ENCODE measurements at places on chromosomes 2 and 18.

GRCh38 chr2:86443631-86444350 is 2.6 kb downstream of the KDM3A start:
- DNase-seq: no peak

DNA sequence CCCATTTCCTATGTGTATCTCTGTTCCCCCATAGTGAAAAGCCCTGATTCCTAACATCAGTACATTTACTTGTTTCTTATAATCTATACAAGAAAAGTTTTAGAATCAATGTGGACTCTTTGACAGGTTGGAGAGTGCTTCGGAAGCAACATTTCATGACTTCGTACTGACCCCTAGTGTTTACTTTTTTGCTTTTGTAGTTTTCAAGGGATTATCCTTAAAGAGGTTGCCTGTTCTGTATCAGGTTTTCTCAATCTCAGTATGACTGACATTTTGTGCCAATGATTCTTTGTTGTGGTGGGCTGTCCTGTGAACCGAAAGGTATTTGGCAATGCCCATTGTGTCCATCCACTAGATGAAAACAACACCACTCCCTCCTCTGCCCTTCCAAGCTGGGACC is 43.3 kb upstream of the SERPINB2 start:
- no peak for DNase-seq

DNA sequence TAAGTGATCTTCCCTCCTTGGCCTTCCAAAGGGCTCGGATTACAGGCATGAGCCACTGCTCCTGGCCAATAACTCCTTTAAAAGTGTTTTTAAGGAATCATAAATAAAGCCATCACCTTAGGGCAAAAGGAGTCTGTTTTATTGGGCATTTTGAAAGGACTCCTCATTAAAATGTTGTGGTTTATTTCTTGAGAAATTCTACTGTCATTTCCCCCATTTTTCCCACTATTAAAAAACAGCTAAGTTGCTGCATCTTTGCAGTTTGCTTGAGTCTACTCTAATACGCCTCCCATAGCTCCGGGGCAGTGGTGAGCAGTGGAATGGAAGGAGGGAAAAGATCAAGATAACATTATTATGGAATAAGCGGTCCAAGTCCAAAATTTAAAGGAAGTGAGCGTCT is 293.2 kb downstream of the PIEZO2 start:
- DNase-seq: no peak

DNA sequence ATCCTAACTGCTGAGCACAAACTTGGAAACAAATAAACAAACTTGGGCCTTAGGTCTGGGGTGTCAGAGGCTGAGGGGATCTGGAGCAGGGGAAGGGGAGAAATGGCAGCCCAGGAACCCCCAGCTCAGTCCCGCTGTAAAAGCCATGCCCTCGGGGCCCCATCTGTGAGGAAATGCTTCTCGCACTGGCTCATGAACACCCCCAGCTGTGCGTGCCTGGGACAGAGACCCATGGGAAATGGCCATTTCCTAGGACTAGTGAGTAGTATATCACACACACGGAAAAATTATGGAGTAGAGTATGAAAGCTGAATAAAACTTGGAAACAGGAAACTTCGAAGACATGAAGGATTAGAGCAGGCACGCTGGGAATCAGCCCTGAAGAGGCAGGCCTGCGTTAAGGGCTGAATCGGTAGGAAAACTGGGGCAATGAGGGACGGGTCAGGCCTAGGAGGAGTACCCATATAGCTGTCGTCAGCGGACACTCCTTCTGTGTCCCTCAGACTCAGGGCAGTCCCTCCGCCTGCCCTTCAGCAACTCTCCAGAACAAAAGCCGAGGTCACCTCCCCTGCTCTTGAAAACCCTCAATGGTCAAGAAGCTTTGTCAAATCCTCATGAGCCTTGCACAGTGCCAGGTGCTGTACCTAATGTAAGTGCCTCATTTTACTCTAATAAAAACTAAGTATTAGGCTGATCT is 120.8 kb upstream of the ODC1 start:
- no peak for DNase-seq

DNA sequence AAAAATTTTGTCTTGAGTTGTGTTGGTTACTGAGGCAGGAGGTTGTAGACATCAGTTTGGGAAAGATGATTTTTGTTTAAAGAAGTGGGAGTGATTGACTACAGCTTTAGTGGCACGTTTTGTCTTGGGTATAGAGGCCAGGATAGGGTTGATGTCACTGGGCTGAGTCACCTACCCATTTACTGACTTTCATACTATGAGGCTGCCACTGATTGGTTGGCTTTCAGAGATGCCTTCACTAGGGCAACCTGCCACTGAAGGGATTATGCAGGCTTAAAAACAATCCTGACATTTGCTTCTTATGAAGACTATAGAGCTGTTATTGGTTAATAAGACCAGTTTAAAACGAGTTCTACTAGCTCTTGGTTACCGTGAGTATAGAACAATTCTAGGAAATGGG is 479.1 kb downstream of the SOX11 start:
- DNase-seq: no peak

DNA sequence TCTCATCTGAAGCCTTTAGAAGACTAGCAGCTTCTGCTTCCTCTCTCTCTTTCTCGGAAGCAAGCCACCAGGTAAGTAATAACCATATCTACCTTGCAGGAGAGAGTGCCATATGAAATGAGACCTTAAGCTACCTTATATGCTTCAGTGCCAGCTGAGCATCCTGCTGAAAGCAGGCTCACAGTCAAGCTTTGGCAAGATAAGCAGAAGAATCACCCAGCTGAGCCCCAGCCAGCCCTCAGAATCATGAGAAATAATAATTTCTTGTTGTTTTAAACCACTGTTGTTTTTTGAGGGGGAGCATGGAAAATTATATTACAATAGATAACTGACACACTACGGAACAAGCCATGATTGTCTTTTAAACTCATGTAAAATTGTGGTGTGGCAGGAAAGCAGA is 514.4 kb downstream of the MBD2 start:
- no peak for DNase-seq

- no peak for DNase-seq
These were observed 39.1 kb upstream of the ALPP start for GRCh38 chr2:232339121-232340081.

DNA sequence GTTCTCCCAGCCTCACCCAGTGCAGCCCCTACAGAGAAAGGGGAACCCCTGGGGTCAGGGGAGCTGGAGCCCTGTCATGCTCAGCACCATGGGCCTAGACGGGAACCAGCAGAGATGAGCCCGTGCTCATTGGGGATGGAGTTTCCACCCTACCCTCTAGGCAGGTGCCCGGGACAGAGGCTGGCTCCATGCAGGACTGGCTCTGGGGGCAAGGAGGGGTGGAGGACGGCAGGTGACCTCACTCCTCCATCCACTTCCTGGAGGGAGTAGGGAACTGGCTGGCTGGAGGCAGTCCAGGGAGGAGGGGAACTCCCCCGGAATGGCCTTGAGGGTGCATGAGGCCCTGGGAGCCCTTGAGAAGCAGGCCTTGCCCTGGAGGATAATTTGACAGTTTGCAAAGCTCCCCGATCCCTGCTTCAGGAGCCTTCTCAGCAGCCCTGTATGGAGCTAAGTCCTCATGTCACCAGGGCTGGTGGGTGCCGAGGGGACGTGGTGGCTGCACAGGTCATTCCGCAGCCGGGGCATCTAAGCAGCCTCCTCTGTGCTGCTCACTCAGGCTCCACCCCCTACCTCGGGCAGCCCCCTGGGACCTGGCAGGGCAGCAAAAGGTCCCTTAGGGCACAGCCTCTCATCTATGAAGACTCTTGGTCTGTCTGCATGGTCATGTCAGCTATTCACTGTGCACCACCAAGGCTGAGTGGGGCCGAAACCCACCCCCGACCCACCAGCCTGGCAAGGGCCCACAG is 2.1 kb downstream of the NEURL3 start:
- no peak for DNase-seq

DNA sequence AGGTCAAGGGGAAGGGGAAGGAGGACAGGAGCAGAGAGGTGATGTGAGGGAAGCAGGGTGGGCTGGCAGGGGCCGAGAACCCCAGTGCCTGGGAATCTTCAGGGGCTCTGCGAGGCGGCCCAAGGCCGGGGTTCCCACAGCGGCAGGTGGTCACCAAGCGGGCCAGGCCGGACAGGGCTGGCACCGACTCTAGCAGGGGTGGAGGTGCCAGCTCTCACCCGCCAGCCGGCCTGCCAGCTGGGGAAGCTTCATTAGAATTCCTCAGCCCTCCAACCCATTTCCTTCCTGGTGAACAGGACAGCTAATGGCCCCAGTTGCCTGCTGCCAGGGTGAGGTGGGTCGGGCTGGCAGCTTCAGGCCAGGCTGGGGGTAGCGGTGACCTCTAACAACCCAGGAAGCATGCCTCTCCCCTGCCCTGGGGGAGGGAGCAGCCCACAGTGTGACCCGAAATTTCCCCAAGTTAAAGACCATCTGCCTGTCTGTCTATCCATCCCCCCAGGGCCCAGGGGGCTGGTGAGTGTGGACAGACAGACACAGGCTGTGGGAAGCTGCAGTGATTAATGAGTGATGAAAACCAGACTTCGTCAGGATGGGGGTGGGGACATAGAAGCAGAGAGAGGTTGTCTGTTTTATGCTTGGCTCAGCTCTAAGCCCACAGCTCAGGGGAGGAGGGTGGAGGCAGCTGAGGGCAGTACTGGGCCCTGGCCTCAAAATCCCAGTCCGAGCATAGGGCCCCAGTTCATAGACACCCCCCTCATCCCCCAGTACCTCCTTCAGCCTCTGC is 144.1 kb downstream of the ZFP36L2 start:
- peak; percentile 41 for DNase-seq

DNA sequence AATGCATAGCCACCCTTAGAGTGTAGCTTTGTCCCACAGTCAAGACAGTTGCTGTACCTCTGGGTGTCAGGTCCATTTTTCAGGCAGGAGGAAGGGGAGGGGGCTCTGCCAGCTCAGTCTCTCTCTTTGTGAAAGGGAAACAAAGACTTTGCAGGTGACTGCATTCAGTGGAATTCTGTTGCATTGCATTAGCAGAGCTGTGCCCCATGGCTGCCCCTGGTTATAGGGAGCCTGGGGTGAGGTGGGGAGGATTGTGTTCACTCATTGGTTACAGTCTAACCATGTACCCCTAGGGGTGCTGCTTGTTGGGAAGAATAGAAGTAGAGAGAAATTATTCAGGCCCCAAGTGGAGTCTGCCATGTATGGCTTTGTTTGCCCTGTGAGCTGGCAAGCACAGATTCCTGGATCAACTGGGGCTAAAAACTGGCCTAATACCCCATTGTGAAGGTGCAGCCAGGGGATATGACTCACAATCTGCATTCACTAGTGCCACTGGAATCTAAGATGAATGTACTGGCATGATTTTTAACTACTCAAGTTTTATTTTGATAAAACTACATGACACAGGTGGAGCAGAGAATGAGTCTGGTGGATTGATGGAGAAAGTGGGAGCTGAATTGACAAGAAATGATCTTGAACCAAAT is 118.4 kb downstream of the SH3BP4 start:
- no peak for DNase-seq

GRCh38 chr18:79485788-79486355 is 90.1 kb downstream of the NFATC1 start:
- DNase-seq: no peak

- DNase-seq: no peak
These were observed 22.8 kb upstream of the PXDN start for GRCh38 chr2:1766851-1767811.

DNA sequence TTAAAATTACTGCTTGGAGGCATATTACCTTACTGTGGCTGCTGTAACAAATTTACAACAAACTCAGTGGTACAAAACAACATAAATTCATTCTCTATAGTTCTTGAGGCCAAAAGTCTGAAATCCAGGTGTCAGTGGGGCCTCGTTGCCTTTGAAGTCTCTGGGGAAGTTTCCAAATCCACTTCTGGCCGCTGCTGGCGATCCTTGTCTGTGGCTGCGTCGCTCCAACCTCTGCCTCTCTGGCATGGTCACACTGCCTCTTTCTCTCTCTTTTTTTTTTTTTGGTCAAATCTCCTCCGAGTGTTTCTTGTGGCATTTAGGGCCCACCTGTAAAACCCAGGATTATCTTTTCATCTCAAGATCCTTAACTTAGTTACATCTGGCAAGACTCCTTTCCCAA is 182.8 kb downstream of the ST6GAL2 start:
- no peak for DNase-seq

GRCh38 chr2:171345971-171346722 is 87.6 kb downstream of the METTL8 start:
- no peak for DNase-seq

GRCh38 chr18:22188559-22189267 is 19.3 kb downstream of the GATA6 start:
- no peak for DNase-seq

- DNase-seq: no peak
These were observed 2.0 kb downstream of the LYPD6B start for GRCh38 chr2:149040451-149040850.

DNA sequence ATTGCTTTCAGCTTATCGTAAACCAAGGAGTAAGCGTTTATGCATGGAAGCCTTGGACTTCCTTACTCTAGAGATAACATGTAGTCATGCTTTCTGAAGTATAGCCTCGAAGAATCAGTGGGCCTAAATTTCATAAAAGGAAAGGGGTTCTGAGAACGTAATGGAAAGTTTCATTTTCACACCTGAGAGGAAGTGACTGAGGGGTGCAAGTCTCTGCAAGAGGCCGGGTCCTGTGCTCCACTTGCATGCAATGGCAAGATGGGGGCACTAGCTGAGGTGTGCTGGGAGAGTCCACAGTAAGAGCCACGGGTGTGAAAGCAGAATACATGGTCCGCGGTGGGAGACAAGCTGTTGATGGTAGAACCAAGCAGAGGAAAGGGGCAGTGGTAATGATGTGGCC is 36.5 kb upstream of the C1D start:
- no peak for DNase-seq

DNA sequence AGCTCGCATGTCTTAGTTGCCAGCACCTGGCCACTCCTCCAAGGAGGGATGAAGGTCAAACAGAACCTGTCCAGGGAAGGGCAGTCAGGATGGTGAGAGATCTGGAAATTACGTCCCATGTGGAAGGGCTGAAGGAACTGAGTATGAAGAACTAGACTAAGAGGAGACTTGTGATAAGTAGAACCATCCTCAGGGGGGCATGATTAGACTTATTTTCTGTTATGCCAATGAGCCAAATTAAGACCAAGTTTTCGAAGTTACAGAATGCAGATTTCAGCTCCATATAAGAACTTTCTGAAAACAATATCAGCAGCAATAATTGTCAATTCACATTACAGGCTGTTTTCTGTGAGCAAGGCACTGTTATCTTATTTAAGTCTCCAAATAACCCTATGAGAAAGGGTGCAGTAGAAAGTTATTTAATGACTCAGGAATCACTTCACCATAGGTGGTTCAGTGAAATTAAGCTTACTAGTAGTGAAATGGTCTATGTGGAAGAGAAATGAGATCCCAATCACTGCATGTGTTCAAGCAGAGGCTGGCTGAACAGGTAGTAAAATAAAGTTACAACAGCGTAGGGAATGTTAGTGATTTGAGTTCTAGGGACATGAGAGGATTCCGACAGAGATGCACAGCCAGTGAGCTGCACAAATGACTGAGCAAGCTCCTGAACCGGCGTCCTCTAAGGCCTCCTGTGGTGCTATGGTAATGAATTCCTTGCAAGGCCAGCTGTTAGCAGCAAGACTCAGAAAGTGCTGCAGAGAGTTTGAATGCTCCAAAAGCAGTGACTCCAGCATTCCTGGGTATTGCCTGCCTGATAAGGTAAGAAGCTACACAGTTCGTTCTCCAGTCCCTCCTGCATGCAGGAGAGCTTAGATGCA is 4.5 kb upstream of the DYM start:
- no peak for DNase-seq

- no peak for DNase-seq
These were observed 169.3 kb downstream of the HDAC4 start for GRCh38 chr2:239231231-239232194.

All from C1 segment of cervical spinal cord (tissue), 14 donors.